ENCODE measurements at places on chromosomes 6 and 20.

- DNase-seq, result no peak
These were observed 328.9 kb downstream of the FARS2 start for GRCh38 chr6:5590187-5590586.

GRCh38 chr6:105318660-105319059 is 84.2 kb downstream of the PREP start:
- DNase-seq, result no peak

GRCh38 chr6:120805276-120805675 is 529.0 kb downstream of the TBC1D32 start:
- DNase-seq, result no peak

GRCh38 chr6:110355022-110355421 is 3.1 kb downstream of the METTL24 start:
- DNase-seq, result no peak

- no peak for DNase-seq
These were observed 6.1 kb downstream of the NFATC2 start for GRCh38 chr20:51536116-51537069.

Measured in activated B cell treated with CpG ODN at 0.5 μM for 24 hours (primary cell).